ENCODE measurements at places on chromosomes 12 and 14. TPM values are rescaled to one million over a fixed set of nuclear protein-coding genes. Genes with fewer than 3 reads are reported as not detected.

PRIM1 gene
- 3.7 TPM for total RNA-seq

DNA sequence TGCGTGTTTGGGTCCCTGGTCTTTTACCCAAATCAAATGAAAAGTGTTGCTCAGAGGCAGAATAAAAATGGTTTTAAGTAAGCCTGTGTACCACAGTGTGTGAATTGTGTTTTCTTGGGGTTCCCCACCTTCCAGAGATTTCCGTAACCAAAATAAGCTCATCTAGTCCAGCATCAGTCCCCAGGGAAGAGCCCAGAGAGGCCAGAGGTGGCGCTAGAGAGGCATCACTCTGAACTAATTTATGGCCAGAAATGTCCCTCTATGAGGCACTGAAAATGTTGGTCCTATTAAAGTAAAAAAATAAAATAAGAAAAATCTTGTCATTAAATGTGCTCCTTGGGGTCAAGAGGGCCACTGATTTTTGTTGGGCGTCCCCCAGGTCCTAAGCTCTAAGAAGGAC lies 24.9 kb upstream of the PRKAB1 start:
- no peak for DNase-seq

HCAR2 gene
- total RNA-seq = 1.6 TPM

GRIP1 gene
- 28.0 TPM for total RNA-seq

KRT80 gene
- 14.7 TPM for total RNA-seq

TMEM52B gene
- total RNA-seq = not detected

DNA sequence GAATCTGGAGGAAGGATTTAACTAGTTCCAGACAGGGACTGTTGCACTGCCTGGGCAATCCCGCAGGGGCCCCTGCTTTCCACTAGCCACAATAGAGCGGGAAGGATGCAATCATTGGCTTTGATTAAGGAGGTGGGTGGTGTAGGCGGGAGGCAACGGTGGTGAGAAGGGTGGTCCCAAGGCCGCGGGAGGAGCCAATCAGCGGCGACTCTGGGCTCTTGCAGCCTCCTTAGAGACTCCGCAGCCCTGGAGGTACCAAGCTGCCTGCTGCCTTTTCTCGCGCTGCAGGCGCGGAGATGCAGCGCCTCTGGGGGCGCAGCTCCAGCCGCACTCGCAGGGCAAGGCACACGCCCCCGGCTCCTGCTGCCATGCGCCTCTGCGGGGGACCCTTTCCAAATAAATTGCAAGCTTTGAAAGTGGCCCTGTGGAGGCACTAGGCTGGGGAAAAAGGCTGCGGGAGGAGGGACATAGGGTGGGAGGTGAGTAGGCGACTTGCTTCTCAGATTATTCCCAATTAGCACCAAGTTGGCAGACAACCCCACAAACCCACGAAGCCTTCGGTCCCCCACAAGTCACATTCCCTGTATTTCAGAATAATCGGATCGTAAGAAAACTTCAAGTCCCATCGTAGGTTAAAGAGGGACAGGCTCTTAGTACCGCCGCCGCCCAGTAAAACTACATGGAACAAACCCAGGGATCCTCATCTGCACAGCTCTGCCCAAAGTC lies 858 bp upstream of the KCNA1 start:
- DNase-seq = no peak

CCDC63 gene
- total RNA-seq = not detected

SLC2A3 gene
- total RNA-seq = 8.4 TPM

- DNase-seq = peak; percentile 31
These were observed at the start of gene FBLN5 for GRCh38 chr14:91947475-91948184. Gene FBLN5 (minus strand): TSS chr14:91947694. CDS start chr14:91947229, 465 bp downstream.

PRH2 gene
- total RNA-seq = not detected

DNA sequence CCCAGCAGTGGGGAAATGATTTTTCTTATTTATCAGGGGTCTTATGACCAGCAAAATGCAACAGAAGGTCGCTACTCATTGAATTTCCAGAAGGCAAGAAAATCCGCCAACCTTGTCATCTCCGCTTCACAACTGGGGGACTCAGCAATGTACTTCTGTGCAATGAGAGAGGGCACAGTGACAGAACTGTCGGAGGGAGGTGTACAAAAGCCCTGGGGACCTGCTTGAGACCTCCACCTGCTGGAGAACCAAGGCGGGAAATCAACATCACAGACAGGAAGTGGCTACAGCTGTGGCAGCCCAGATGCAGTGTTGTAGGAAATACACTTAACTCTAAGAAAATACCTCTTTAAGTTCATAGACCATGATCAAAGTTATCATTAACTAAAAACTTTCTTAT lies 250.9 kb upstream of the OR4E1 start:
- DNase-seq = no peak

DNA sequence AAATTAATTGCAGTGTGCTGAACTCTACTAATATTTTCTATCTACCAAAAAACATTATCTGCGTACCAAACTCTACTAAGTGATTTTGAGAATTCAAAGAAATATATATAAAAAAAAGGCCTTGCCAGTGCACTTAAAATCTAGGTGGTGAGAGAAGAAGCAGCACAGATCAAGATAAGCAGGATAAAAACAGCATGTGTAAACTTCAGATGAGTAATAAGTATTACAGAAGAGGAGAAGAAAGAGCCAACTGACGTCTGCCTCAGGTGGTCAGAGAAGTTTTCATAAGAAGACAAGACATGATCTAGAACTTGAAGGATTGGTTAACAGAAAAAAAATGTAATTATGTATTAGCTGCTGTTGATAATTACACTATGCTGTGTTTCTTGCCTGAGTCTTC lies 166.4 kb downstream of the DUSP6 start:
- peak; percentile 71 for DNase-seq

- DNase-seq = peak; percentile 67
These were observed 1143.6 kb downstream of the FLRT2 start for GRCh38 chr14:86673523-86673969.

DNA sequence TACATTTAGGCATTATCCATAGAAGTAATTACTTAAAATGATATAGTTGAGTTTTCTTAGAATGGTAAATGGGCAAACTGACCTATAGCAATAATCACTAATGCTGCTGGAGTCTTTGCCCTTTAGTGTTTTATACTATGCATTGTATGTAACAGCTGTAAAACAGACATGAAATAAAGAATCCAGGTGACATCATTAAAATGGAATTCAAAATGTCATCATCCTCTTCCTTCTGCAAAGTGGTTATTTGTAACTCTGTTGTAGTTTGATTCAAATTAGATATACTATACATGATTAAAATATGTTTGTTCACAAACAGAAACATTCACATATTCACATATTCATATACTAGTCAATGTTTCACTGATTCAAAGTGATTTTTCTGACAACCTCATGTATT lies 598.8 kb downstream of the SLC16A7 start:
- peak; percentile 82 for DNase-seq

P2RX2 gene
- total RNA-seq = not detected

DNA sequence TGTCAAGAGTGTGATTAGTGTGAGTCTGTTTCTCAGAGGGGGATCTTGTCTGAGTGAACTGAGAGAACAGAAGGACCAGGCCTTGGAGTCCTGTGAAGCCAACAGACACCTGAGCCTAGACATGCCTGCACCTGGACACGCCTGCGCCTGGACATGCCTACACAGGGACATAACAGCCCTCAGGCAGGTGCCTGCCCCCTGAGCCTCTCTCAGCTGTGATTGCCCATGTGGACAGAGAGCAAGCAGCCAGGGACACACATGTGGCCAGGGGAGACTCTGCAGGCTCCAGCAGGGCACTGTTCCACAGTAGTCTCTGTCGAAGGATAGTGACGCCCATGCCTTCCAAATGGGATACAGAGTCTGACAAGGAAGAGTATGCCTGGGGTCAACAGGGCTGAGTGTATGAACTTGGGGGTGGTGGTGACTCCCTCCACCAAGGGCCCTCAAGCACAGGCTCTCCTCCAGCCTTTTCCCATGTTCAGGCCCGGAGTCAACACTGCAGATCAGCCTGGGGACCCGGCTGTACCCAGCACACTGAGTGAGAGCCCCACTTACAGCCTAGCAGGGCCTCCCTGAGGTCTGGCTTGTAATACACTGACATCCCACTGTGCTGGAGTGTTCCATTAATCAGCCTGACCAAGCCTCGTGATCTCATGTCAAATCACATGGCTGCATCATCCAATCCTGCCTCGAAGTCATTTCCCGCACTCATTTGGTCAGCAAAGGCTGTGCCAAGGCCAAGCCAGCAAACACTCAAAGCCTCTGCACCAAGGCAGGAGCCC lies 173.0 kb downstream of the CALM1 start:
- peak; percentile 76 for DNase-seq

GRCh38 chr14:76710056-76711010 lies 50.9 kb upstream of the VASH1 start:
- peak; percentile 47 for DNase-seq

- no peak for DNase-seq
These were observed 6.1 kb upstream of the PSMA6 start for GRCh38 chr14:35286003-35286600.

Data from bronchial epithelial cell (primary cell).